Chondrocyte (in vitro differentiated cells): ENCODE measurements at places on chromosomes 4 and X.

DNA sequence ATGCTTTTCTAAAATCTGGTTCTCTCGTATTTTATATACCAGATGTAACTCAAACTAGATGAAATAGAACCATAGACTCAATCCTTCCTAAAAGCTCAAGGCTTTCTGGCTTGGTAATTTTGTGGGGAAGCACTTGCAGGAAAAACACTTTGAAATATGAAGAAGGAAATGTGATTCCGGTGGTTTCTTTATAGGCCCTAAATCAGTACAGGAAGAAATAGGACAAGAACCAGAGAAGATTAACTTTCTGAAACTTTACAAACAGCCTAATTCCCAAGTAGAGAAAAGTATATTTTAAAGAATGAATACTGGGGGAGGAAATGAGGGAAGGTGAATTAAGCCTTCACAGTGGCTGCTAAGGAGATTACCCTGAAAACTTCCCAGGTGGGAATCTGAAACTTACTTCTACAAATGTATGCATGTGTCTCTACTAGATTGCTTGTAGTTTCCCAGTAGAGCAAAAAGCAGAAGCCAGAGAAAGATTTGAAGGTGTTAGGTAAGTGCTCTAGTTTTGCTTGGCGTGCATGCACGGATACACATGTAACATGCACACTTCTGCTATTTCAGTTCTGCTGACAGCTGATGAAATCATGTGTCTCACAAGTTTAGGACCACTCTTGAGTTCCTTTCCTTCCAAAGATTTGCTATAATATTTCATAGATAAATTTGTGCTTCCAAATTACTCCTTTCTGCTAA lies 92.1 kb downstream of the AFF1 start:
- DNase-seq: no peak

- DNase-seq: no peak
Measured at GRCh38 chr4:184688447-184688846, 38.9 kb downstream of the PRIMPOL start.

DNA sequence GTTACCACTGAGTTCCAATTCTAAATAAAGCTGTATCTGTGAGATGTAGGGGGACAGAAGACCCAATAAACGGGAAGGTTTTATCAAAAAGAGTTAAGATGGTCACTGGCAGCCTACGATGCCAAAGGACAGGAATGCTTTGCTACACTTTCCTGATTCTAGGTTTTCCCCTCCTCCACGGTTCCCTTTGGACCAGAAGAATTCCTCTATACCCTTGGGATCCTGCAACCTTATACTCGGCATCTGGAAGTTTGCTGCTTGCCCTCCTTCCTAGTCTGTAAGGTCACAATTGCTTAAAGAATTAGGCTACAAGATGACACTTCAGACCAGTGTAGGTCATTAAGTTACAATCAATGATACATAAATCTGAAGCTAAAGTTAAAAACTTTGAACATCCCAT lies 64.3 kb downstream of the SCML2 start:
- DNase-seq: no peak

GRCh38 chr4:59553721-59554091 lies 1646.4 kb upstream of the ADGRL3 start:
- DNase-seq: no peak

GRCh38 chr4:101458473-101458872 lies 111.1 kb upstream of the PPP3CA start:
- DNase-seq: no peak
